Inflammatory macrophage treated with lipopolysaccharide for 1 hour (primary cell): ENCODE measurements at places on chromosomes 2 and 18.

DNA sequence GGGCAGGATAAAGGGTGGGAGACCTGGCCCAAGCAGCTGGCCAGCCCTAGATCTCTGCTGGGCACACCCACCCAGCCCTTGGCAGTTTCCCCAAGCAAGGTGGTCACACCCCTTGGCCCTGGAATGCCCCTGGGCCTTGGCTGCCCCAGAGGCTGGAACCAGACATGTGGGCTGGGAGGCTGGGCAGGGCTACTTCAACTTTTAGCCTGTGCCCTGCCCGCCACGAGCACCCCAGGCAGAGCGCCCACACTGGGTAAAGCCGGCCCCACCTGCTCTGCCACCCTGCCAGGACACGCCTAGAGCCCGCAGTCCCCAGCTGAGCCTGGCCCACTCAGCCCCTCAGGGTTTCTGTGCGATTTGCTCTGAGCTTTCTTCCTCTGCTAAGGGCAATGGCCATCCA, 119.7 kb upstream of the SMAD2 start:
- DNase-seq, result no peak

GRCh38 chr2:219418155-219419011, at the start of gene DES:
DES (plus strand) TSS chr2:219418377; CDS start chr2:219418463, 86 bp downstream.
- DNase-seq, result no peak

DNA sequence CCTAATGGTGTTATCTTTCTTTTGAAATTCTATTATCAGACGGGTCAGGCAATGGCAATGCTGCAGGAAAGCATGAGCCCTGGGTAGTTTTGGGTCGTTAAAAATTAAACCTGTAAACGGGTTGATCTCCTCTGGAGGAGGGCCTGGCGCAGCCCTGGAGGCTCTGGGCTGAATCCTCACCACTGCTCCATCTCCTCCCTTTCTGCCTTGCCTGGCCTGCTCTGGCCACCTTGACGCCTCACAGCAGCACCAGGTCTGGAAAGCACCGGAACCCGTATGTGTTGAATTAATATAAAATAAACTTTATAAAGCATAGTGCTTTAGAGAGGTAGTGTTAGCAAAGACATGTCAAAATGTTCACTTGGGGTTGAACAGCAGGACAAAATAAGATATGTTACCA, 316.1 kb downstream of the LNPK start:
- no peak for DNase-seq

GRCh38 chr18:57649556-57650500, 28.2 kb upstream of the NARS1 start:
- peak; percentile 81 for DNase-seq

DNA sequence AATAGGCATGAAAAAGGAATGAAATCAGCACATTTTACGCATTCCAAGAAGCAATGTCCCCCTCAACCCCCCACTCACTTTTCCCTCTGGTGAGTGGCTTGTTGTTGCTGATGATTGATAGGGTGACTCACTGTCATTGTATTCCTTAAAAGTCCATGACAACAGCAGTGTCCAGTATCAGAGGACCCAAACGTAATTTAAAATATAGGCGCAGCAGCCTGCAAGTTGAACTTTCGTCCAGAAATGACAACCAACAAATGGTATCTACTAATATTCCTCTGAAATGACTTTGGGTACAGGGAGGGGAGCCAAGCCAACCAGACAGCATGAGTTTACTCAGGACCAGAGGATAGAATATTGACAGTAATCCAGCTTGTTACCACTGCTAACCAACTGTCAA, 182.9 kb upstream of the SIX3 start:
- no peak for DNase-seq

DNA sequence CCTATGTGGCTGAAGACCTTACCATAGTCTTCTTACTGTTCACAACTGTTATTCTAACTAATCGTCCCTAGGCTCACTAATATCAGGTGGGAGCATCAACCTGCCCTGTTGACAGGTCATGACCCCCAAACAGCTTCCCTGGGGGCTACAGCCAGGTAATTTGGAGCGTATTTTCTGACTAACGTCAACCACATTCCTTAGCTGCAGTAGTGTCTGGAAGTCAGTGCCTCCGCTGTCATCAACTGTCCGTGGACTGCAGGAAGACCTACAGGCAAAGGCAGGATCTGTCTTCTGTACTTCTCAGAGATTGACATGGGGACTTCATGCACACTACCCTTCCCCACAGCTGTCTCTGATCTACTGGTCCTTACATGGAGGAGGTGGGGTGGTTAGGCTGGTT, 456.9 kb downstream of the BCL11A start:
- DNase-seq, result no peak
